ENCODE measurements at places on chromosomes 13 and 19.

DNA sequence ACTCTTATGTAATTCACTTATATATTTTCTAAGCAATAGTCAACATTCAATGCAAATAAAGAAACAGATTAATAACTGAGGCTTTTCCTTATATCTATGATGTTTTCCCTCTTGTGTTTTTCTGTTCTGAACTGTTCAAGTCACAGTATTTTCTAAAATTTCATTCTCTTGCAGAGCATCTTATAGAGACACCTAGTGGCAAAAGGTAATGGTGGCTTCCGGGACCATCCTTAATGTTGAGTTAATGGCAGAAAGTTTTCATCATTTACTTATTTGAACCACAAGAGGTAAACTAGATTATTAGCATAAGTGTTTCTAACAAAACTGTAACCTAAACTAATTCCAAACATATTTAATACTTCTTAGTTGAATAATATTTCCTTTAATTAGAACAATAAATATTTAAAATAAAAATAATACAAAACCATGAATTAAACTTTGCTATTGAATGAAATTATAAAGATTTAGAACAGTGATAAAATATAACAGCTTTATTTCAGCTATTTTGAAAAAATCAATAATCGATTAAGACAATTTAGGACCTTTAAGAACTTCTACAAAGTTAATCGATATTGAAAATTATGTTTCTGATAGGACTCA is 1.7 kb upstream of the SLITRK5 start:
- DNase-seq = no peak

- no peak for DNase-seq
Observed at GRCh38 chr19:29372091-29372415, 153.7 kb upstream of the VSTM2B start.

- no peak for DNase-seq
Observed at GRCh38 chr13:102770435-102770834, 3.2 kb downstream of the TEX30 start.

DNA sequence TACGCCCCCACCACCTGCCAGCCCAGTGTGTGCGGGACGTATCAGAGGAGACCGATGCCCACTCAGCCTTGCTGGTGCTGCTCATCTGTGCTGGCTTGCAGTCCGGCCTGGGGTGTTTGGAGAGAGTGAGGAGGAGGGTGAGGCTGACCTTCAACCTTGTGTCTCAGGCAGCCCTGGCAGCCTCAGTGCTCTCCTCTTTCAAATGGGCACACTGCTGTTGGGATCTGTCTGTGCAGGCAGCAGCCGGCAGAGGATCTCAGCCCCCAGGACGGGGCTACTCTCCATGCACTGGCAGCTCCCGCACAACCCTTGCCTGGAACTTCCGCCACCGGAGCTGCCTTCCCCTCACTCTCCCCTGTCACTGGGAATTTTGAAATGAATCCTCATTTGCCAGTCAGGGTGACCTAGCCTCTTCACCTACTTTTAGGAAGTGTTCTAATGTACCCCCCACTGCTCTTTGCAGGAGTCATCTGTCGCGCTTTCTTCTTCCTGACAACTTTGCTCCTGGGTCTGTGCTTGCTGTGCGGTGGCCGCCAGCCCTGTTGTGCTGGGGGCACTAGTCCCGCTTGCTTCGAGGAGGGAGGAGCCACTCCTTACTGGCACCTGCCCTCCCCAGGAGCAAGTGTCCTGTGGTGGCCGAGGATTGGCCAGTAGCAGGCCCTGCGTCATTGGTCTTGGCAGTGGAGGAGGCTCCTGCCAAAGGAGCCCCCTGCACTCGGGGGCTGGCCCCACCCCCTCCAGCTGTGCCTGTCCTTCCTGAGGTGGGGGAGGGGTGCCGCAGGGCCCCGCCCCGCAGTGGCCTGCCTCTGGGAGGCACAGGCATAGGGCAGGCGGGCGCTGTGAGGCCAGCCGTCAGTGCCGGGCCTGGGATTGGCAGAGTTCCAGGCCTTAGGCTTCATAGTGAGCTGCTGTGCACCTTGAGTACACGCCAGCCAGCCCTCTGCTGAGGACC is 53.4 kb downstream of the TSSK6 start:
- DNase-seq = no peak

GRCh38 chr13:110985541-110985940 is 70.7 kb upstream of the ANKRD10 start:
- DNase-seq = no peak

DNA sequence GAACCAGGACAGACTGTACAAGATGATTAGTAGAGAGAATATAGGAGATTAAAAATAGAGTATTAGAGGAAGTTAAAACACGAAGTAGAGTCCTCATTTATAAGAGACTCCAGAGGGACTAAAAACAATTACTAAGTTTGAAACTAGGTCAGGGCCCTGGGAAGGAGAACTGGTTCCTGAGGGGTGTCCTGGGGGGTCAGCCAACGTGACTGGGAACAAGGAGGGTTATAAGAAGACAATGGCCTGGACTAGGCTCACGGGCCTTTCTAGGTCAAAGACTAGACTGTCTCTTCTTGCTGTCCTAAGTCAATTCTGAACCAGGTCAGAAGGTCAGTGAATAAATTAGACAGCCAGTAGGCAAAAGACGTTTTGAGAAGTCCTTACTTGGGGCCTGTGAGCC is 165.3 kb downstream of the IER2 start:
- DNase-seq = no peak

- DNase-seq = no peak
Observed at GRCh38 chr13:102556806-102557205, 40.0 kb upstream of the TPP2 start.

- no peak for DNase-seq
Observed at GRCh38 chr13:21359855-21360254, 99.2 kb downstream of the ZDHHC20 start.

- no peak for DNase-seq
Observed at GRCh38 chr19:18723871-18724377, 40.4 kb downstream of the CRTC1 start.

DNA sequence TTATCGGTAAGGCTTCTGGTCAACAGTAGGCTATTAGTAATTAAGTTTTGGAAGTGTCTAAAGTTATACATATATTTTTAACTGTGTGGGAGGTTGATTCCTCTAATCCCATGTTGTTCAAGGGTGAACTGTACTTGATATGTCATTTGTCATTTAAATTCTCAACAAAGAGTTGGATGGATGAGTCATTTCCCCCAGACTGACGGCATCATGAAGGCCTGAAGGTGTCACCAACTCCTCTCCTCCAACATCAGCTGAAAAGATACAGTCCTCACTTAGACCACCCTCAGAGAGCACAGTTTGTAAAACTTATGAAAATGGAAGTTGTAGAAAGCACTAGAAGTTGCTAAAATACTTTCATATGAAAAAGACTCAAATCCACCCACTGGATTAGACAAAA is 48.8 kb downstream of the DCLK1 start:
- no peak for DNase-seq

GRCh38 chr13:113498905-113499304 is 8.4 kb upstream of the DCUN1D2 start:
- DNase-seq = no peak

DNA sequence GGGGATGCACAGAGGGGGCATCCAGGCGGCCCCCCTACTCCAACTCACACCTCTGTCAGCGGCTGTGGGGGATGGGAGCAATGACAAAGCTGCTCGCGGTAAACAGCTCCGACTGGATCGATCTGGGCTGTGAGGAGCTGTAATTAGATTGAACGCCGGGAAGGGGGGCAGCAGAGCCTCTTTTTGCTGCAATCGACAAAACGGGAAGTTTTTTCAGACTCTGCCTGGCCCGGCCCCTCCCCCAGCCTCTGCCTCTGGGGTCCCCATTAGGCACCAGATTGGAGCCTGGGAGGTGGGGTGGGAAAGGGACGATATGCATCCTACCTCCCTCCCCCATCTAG is 16.3 kb downstream of the ONECUT3 start:
- no peak for DNase-seq

GRCh38 chr19:33090179-33090578 is 9.2 kb downstream of the GPATCH1 start:
- DNase-seq = no peak

DNA sequence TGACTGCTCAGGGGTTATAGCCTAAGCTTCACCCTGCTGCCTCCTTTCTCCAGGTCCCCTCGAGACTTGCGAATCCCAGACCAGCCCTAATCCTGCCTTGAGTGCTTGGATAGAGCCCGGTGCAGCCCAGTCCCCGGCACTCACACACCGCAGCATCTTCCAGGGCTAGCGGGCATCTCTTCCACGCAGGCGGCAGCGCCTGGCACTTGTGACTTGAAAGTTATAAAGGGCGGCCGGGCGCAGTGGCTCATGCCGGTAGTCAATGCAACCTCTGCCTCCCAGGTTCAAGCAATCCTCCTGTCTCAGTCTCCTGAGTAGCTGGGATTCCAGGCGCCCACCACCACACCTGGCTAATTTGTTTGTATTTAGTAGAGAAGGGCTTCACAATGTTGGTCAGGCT is 1.9 kb downstream of the WDR18 start:
- no peak for DNase-seq

DNA sequence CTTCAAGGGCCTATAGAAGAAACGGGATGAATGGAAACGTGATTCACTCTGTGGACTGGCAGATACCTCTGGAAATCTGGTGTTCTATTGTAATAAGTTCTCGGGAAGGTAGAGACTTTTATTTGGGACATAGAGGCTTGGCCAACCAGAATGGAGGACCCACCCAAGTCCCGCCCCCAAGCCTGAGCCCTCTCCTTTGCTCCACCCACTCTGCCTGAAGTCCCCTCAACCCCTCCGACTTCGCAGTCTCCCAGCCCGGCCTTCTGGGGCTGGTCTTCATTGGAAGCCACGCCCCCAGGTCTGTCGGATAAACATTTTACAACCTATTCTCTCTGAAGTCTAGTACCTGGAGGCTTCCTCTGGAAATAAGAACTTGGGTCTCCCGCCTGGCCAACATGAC is 16.9 kb downstream of the FBXL12 start:
- no peak for DNase-seq

DNA sequence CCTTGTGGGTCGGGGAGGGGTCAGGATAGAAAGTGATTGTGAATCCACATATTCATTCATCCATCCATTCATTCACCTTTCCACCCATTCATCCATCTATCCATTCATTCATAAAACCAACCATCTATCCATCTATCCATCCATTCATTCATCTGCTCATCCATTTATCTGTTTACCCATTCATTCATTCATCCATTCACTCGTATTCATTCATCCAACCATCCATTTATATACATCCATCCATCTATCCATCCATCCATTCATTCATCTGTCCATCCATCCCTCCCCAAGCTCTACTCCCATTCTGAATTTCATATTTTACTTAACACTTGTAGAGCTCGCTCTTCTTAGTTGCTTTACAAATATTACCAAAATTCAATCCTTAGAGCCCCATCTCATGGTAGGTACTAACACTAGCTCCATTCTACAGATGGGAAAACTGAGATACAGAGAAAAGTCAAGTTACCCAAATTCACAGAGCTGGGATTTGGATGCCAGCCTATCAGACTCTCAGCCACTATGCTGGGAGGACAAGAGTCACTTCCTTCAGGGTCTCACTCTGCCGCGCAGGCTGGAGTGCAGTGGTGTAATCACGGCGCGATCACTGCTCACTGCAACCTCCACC is 37.6 kb downstream of the PIN1 start:
- DNase-seq = no peak

- DNase-seq = peak; percentile 78
Observed at GRCh38 chr13:114078461-114079451, 53.7 kb downstream of the RASA3 start.

- DNase-seq = no peak
Observed at GRCh38 chr13:23372264-23372906, 61.1 kb downstream of the SACS start.

DNA sequence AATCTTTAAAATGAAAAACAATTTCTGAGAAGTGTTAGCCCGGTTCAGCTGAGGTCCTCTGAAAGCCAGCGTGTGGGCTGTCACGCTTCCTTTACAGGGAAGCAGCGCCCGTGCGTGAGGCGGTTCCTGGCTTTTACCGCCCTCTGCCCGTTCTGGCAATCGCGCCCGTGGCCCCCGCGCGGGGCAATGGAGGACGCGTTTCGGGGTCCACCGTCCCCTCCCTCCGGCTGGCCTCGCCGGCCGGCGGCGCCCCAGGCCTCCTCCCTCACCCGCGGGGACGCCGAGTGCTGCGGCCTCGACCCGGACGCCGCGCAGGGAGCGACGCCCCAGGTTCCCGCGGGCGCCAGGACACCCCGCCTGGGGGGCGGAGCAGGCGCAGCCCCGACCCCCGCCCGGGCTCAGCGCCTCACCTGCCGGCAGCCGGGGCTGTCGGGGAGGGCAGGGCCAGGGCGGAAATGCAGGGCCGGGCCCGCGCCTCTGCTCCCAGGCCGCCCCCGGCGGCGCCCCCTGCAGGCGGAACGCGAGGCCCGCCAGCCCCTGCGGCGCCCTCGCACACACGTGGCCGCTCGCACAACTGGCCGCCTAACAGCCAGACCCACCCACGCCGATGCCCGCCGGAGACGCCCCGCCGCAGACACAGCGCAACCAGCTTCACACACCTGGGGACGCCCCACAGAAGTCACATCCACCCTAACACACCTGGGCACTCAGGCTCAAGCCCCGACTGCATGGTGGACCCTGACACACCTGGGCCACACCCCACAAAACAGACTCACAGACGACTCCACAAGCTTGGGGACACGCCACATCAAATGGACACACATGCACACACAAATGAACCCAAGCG is at the start of gene GGACT:
Gene GGACT, minus strand, starts transcription at position 459 of the 847 bp plus-strand sequence. CDS start 56,198 bp downstream, outside the sequence.
- peak; percentile 73 for DNase-seq

DNA sequence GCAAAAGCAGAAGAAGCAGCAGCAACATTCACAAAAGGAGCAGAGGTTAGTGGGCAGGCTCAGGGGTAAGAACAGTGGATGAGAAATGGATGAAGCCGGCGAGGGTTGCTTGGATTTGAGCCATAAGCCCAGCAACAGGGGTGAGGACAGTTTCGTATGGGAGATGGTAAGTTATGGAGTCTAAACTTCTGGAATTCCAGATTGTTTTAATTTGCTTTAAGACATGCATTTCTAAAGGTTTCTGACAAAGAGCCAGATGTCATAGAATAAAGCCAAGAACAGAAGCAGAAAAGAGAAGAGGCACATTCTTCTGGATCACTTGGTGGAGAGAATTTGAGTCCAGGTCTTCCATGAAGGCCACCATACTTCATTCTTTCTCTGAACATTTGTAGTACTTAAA is 76.6 kb downstream of the TNFSF11 start:
- no peak for DNase-seq

- DNase-seq = no peak
Observed at GRCh38 chr13:101209206-101209893, 207.0 kb downstream of the NALCN start.

GRCh38 chr13:27636589-27637288 is 15.0 kb downstream of the POLR1D start:
- DNase-seq = no peak

GRCh38 chr13:57302604-57303003 is 135.6 kb downstream of the PRR20E start:
- no peak for DNase-seq
